ENCODE measurements at places on chromosomes 6 and 20. TPM values are rescaled to one million over a fixed set of nuclear protein-coding genes. Genes with fewer than 3 reads are reported as not detected.

Gene HLA-A
- 577 TPM for total RNA-seq

Gene MYMX
- not detected for total RNA-seq

Gene TFAP2D
- not detected for total RNA-seq

Gene LIN28B
- 0.14 TPM for total RNA-seq

GRCh38 chr6:121619987-121620740 is 184.7 kb downstream of the GJA1 start:
- H3K4me3 ChIP-seq: no peak overlapping the region
- no peak overlapping the region for H3K27ac ChIP-seq
- H3K36me3 ChIP-seq: no peaks in the 10 kb centered on the region

DNA sequence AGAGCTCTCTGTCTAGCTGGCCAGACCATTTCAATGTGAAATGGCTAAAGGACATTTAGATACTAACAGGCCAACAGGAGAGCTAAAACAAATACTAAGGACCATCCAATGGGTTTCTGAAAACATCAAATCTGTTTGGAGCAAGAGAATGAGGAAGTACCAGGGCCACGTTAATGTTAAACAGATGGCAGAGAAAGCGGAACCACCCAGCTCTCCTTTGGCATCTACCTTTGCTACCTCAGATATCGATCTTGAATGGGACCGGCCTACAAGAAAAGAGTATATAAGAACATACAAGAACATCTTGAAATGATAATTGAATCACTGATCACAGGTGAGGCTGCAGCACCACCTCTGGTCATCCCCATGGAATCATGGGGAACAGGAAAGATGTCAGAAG is 31.8 kb downstream of the KCNK5 start:
- no peaks in the 10 kb centered on the region for H3K27me3 ChIP-seq
- H3K27ac ChIP-seq: no peak overlapping the region
- H3K36me3 ChIP-seq: peaks cover 9% of the 10 kb centered on the region
- no peak for DNase-seq
- H3K4me1 ChIP-seq: no peaks in the 10 kb centered on the region

- H3K27ac ChIP-seq: no peak overlapping the region
- no peaks in the 10 kb centered on the region for H3K27me3 ChIP-seq
- no peak overlapping the region for H3K4me3 ChIP-seq
- H3K36me3 ChIP-seq: no peaks in the 10 kb centered on the region
Observed at GRCh38 chr6:1015825-1016224, 296.1 kb upstream of the FOXQ1 start.

DNA sequence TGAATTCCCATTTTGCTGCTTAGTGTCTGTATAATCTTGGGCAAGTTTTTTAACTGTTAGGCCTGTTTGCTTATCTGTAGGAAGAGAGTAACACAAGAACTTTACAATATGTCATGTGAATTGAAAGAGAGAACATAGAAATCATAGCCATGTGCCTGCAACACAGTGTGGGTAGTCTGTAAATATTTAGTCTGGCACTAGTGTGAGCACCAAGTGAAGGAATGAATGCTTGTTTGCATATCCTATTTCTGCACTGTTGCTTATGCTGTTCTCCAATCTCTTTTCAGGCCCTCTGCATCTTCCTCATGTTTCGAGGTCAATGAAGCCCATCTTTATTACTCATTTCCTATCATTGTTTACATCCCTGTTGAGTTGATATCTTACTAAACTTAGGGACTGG is 49.2 kb downstream of the CBFA2T2 start:
- no peaks in the 10 kb centered on the region for H3K36me3 ChIP-seq
- H3K27ac ChIP-seq: no peak overlapping the region
- no peaks in the 10 kb centered on the region for H3K27me3 ChIP-seq
- peaks cover 12% of the 10 kb centered on the region for H3K4me1 ChIP-seq

DNA sequence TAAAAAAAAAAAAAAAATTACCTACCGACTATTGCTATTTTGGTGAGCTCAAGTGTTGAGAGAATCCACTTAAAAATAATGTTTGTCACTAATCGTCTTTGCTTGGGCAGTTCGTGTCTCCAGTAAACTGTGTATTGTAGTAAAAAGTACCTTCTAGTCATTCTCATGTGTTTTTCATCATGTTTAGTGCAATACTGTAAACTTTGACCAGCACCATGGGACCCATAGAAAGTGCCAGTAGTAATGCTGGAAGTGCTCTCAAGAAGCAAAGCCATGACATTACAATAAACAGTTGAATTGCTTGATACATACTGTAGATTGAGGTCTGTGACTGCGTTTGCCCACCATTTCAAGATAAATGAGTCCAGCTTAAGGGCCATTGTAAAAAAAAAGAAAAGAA is 395.2 kb downstream of the BCKDHB start:
- H3K36me3 ChIP-seq: no peaks in the 10 kb centered on the region
- no peak overlapping the region for H3K27ac ChIP-seq
- H3K27me3 ChIP-seq: no peaks in the 10 kb centered on the region
- no peaks in the 10 kb centered on the region for H3K4me1 ChIP-seq
- DNase-seq: no peak

DNA sequence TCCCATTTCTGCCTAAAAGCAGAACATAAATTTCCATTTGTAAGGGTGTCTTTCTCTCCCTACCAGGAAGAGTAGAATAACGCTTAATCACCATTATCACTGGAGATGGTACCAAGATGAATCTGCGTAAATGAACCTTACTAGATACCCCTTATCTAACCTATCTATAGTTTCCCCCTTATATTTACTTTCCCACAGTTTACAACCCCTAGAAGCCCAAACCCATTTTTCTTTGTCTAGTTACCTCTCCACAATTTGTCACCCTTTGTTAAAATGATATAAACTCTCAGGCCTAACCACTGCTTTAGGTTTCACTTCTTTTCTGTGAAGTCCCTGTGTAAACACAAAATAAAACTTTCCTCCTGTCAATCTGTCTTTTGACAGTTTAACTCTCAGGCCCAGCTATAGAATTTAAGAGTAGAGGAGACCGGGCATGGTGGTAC is 45.5 kb downstream of the PCNA start:
- H3K4me3 ChIP-seq: no peak overlapping the region
- peaks cover 3% of the 10 kb centered on the region for H3K4me1 ChIP-seq
- H3K27me3 ChIP-seq: no peaks in the 10 kb centered on the region
- H3K27ac ChIP-seq: no peak overlapping the region
- DNase-seq: no peak

- H3K4me3 ChIP-seq: no peak overlapping the region
- no peaks in the 10 kb centered on the region for H3K4me1 ChIP-seq
- no peaks in the 10 kb centered on the region for H3K36me3 ChIP-seq
- peak; percentile 14 for DNase-seq
- H3K27me3 ChIP-seq: no peaks in the 10 kb centered on the region
- no peak overlapping the region for H3K27ac ChIP-seq
Observed at GRCh38 chr20:43691928-43692524, 25.1 kb downstream of the MYBL2 start.

All from lung (tissue), 17 donors.